ENCODE measurements at places on chromosomes 16 and 17.

DNA sequence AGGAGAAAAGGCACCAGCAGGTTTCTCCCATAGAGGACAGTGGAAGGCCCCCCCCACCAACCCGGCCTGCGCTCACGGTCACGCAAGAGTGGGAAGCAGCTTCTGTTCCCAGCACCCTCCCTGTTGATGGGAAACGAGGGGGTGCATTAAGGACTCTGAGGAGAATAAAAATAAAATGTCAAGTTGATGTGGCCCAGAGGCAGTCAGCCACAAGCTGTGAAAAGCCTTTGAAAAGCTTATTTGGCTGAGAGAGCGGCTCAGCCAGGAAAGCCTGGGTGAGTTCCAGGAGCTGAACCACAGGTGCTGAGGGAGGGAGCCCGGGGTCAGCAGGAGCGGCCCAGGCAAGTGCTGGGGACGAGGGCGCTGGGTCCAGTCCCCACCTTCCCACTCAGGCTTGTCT, 26.9 kb upstream of the SPATA32 start:
- no peak for DNase-seq

- no peak for DNase-seq
Measured at GRCh38 chr17:6162892-6163291, 92.7 kb downstream of the WSCD1 start.

- DNase-seq, result no peak
Measured at GRCh38 chr17:83196973-83197880, 117.8 kb downstream of the METRNL start.

DNA sequence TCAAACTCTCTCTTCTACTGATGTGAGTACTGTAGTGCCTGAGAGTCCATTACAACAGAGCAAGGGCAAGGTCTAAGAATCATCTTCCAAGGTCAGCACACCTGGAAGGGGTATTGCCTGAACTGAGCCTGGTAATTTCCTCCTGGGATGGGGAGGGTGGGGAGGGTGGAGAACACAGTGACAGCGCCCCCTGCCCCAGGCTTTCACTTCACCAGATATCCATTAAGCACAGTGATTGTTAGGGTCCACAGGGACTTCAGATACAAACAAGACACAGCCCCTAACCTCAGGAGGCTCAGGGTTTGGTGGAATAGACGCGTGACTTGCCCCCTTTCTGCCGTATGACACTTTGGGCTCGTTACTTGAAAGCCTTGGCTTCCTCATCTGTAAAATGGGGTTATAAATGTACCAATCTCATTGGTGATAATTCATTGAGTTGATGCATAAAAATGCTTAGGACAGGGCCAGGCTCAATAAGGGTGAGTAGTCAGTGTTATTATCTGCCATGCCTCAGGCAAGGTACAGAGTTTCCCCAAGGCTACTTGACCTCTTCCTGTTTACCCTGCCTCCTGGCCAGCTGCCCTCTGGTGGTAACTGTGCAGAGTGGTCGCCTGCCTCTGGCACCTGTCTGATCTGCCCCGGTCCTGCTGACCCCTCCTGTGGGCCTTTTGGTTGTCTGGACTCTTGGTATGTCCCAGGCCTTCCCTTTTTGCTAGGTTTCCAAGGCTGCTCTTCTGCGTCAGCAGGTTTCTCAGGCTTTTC, 13.1 kb upstream of the BRD7 start:
- no peak for DNase-seq

DNA sequence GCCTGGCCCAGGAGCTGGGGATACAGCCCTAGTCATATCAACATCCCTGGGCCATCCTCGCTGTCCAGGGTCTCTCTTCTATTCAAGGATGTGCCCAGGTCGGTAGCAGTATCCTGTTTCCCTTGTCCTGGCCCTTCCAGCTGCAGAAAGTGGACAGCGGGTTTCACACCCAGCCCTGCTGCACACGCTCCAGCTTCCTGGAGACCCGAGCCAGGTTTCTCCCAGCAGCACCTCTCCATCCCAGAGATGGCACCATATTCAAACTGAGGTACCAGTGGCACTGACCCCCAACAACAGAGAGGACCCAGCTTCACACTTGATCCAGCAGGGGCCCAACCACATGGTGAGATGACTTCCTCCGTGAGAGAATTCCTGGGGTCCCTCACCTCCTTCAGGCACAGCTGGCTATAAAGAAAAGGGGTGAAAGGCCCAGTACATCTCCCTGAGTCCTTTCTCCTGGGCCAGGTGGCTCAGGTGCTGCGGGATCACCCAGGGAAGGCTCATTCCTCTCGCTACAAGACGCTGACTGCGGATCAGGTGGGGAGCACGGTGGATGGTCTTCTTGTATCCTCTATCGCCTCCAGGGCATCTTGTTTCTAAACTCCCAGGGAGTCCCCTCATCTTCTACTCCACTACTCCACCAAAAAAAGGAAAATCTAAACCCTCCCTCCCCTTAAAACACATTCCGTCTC, 1.4 kb downstream of the CUEDC1 start:
- no peak for DNase-seq

DNA sequence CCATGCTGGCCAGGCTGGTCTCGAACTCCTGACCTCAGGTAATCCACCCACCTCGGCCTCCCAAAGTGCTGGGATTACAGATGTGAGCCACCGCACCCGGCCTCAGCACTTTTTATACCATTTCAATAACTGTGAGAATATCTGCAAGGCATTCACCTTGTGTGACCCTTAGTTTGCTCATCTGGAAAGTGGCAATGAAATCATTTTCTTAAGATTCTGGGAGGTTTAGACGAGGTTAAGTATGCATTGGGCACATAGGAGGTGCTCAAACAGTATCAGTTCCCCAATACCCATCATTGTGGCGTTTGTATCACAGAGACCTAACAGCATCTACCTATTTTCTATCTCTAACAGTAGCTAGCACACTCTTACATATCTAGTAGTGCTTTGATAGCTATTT, 481.9 kb upstream of the ERCC4 start:
- no peak for DNase-seq

- no peak for DNase-seq
Measured at GRCh38 chr16:69889295-69889964, 61.7 kb upstream of the CLEC18A start.

- DNase-seq, result no peak
Measured at GRCh38 chr17:57810721-57811637, 38.9 kb downstream of the MRPS23 start.

DNA sequence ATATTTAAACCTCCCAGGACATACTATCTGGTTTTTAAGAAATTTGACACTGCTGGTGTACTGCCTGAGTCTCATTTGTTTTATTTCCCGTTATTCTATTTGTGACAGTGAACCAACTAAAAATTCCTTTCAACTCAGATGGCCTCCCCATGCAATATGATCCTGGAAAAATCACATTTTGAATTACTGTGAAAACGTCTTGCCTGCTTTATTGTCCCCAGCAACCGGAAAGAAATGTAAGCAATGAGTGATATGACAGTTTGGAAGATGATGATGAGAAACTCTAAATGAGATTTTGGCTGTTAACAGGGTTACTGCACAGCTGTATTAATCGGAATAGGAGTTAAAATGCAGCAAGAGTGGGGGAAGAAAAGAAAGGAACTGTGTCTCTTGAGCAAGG, 590.7 kb upstream of the CDH5 start:
- DNase-seq, result no peak

Measured in stimulated activated CD8-positive, alpha-beta memory T cell treated with anti-CD3 and anti-CD28 coated beads, Interleukin-7, amount 100 ng/mL, for 1 hour (primary cell).